Stimulated activated CD4-positive, alpha-beta T cell treated with anti-CD3 and anti-CD28 coated beads, Interleukin-2, amount 100 ng/mL, for 24 hours (primary cell): ENCODE measurements at places on chromosomes 1 and 21.

DNA sequence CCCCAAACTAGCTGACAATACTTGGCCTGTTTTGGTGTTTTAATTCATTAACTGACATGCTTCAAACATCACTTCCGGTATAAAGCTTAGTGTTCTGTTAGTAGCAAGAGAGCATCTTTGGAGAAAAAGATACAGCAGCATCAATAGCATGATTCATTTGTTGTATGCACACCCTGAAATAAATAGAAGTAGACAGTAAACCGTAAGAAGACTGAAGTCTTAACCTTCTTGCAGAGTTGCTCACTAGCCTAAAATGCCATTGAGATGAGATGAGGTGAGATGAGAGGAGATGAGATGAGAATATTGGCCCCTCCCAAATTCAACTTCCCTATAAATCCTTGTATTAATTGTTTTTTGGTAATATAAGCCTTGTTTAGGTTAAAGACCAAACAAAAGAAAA, 108.8 kb downstream of the TNFSF18 start:
- no peak for DNase-seq

DNA sequence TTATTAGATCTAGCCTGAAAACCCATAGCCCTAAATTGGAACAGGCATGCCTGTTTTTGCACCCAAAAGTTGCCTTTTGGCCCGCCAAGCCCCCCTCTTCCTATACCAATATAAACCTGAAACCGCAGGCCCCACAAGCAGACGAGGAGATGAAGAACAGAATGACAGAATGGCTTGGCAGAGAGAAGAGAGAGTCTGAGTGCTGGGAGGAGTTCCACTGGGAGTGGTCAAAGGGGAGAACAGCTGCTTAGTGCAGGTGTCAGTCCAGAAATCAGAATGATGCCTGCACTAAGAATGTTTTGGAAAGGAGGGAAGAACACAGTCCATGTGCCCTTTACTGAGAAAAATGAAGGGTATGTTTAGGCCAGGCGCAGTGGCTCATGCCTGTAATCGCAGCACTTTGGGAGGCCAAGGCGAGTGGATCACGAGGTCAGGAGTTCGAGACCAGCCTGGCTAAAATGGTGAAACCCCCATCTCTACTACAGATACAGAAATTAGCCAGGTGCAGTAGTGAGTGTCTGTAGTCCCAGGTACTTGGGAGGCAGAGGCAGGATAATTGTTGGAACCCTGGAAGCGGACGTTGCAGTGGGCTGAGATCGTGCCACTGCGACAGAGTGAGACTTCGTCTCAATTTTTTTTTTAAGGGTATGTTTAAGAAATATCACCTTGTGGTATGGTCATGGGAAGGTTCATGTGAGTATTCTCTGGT, 9.4 kb downstream of the DYRK1A start:
- DNase-seq: no peak

DNA sequence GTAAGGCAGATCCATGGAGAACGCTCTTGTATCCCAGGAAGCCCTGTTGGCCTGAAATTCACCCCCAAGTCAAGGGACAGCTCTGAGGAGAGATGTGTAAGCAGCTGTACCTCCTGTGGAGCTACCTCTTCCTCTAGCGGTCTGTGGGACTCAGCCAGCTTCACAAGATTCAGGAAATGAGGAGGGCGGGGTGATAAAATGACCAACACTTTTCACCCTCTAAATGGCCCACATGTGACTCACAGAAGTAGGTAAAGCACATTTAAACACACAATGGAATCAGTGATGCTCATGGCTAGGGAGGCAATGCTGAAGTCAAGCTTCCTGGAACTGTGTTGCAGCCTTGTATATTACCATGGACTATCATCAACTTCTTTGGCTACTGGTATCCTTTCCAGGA, at the start of gene SH2D1B:
SH2D1B (minus strand) TSS at position 135 of the 400 bp plus-strand sequence; CDS start at position 15, 120 bp downstream.
- no peak for DNase-seq

- no peak for DNase-seq
Observed at GRCh38 chr1:155999964-156000363, 20.8 kb downstream of the SSR2 start.

GRCh38 chr1:41419584-41420295, 58.5 kb downstream of the FOXO6 start:
- no peak for DNase-seq
